ENCODE measurements at places on chromosomes 4 and X. TPM values are rescaled to one million over a fixed set of nuclear protein-coding genes. Genes with fewer than 3 reads are reported as not detected.

DNA sequence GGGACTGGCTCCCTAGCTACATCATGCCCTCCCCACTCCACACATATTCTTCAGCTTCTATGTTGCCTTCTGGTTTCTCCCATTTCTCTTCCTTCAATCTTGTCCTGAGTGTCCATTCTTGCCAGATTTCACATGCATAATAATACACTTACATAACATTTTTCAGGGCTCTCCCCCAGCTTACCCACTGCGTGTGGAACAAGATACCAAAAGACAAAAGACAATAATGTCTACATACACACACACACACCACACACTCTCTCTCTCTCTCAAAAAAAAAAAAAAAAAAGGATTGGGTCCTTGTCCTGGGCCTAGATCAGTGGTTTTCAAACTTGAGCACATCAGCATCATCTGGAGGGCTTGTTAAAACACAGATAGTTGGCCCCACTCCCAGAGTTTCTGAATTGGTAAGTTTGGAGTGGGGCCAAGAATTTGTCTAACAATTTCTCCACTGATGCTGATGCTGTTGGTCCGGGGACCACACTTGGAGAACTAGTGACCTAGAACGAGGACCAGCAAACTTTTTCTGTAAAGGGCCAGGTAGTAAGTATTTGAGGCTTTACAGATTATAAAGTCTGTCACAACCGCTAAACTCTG is 6.5 kb upstream of the SMARCA1 start:
- H3K36me3 ChIP-seq, result no peaks in the 10 kb centered on the region
- H3K27ac ChIP-seq, result no peak overlapping the region
- H3K4me3 ChIP-seq, result no peak overlapping the region
- H3K27me3 ChIP-seq, result no peaks in the 10 kb centered on the region

DNA sequence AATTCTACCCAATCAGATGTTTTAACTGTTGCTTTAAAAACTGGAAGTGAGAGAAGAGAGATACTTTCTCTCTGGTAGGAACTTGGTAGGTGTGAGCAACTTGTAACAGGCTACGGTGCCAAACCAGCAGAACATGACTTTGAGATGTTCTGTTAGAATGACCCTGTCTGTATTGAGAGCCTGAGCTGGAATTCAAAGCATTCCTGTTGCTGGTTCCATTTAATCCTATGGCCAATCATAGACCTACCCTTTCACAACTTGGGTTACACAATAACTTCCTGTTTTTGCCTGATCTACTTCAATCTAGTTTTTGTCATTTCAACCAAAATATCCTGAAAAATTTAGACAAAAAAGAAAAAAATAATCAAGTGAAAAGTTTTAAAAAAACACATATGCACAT is 1.7 kb upstream of the PRRG1 start:
- H3K4me1 ChIP-seq, result no peaks in the 10 kb centered on the region
- no peaks in the 10 kb centered on the region for H3K27me3 ChIP-seq
- H3K4me3 ChIP-seq, result no peak overlapping the region

DNA sequence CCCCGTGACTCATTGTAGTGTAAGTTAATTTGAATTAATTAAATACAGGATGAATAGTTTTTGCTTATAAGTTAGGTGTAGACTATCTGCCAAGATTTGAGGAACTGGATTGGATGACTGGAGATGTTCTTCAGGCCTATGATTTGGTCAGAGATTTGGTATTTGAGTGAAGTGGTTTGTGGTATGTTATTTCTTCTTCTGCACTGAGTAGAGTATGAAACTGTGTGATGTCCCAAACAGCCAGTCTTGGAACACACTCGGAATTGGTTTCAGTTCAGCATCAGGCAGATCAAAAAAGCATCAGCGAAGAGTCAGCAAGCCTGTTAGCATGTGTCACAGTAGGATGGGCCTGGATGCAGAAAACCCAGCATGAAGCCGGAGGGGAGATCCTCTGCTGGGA is 294.1 kb downstream of the ARHGAP10 start:
- no peaks in the 10 kb centered on the region for H3K27me3 ChIP-seq
- H3K36me3 ChIP-seq, result no peaks in the 10 kb centered on the region
- H3K4me1 ChIP-seq, result no peaks in the 10 kb centered on the region
- H3K27ac ChIP-seq, result no peak overlapping the region
- no peak overlapping the region for H3K4me3 ChIP-seq

GRCh38 chrX:19107035-19107434 is 15.2 kb downstream of the ADGRG2 start:
- no peak for DNase-seq
- no peaks in the 10 kb centered on the region for H3K36me3 ChIP-seq
- no peak overlapping the region for H3K27ac ChIP-seq
- no peaks in the 10 kb centered on the region for H3K4me1 ChIP-seq
- no peaks in the 10 kb centered on the region for H3K27me3 ChIP-seq
- H3K4me3 ChIP-seq, result no peak overlapping the region

GRIA2 gene
- 1.6 TPM for total RNA-seq

FAM241A gene
- 2.6 TPM for total RNA-seq

Data from body of pancreas (tissue), 4 donors.